ENCODE measurements at places on chromosomes 3 and 15.

DNA sequence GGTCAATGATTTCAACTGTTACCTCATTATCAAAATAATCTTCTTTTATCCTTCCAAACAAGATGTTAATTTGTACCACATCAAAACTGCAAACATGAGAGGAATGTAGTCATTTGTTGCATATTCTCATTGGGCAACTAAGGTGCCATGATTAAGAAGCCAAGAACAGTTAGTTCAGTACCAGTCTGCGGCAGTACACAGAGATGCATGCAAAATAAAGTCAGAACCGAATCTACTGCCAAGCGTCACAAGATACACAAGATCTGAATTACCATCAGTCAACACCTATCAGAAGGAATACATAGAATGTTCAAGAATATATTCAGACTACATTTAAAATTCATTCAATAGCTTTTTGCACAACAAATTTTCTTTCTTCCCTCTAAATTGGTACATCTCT lies 127.6 kb upstream of the SPATA12 start:
- no peak for DNase-seq

DNA sequence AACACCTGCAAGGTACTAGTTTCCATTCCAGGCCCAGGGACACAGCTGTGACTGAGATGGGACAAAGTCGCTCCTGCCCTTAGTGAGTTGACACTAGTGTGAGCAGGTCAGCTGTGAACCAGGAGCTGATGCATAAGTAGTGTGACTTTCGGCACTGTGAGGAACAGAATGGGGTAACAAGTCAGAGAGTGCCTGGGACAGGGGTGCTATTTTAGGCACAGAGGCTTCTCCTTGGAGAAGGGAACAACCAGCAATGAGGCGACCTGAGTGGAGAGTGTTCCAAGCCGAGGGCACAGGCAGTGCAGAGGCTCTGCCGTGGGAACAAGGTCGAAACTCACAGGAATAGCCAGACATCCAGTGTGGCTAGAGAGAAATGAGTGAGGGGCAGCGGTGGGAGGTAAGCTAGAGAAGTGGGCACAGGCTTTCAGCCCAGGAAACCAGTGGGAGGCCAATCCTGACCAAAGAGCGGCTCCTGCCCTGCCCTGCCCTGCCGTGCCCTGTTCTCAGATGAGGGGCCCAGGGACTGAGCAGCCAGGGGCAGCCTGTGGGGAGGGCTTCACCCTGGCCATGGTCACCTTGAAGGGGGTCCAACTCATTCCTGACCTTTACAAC lies 14.2 kb downstream of the DNAH1 start:
- no peak for DNase-seq

DNA sequence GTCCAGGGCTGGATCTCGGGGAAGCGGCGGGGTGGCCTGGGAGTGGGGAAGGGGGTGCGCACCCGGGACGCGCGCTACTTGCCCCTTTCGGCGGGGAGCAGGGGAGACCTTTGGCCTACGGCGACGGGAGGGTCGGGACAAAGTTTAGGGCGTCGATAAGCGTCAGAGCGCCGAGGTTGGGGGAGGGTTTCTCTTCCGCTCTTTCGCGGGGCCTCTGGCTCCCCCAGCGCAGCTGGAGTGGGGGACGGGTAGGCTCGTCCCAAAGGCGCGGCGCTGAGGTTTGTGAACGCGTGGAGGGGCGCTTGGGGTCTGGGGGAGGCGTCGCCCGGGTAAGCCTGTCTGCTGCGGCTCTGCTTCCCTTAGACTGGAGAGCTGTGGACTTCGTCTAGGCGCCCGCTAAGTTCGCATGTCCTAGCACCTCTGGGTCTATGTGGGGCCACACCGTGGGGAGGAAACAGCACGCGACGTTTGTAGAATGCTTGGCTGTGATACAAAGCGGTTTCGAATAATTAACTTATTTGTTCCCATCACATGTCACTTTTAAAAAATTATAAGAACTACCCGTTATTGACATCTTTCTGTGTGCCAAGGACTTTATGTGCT lies 527 bp downstream of the B2M start:
- DNase-seq, result no peak

GRCh38 chr15:86063356-86064095 lies 16.1 kb upstream of the AGBL1 start:
- no peak for DNase-seq

- DNase-seq, result no peak
Observed at GRCh38 chr3:142597906-142598305, 1.7 kb downstream of the PLS1 start.

GRCh38 chr15:50425219-50425618 lies 1.0 kb downstream of the USP8 start:
- DNase-seq, result no peak

GRCh38 chr15:31409171-31409570 lies 82.5 kb downstream of the KLF13 start:
- no peak for DNase-seq

- no peak for DNase-seq
Observed at GRCh38 chr3:195098741-195099525, 172.0 kb downstream of the XXYLT1 start.

DNA sequence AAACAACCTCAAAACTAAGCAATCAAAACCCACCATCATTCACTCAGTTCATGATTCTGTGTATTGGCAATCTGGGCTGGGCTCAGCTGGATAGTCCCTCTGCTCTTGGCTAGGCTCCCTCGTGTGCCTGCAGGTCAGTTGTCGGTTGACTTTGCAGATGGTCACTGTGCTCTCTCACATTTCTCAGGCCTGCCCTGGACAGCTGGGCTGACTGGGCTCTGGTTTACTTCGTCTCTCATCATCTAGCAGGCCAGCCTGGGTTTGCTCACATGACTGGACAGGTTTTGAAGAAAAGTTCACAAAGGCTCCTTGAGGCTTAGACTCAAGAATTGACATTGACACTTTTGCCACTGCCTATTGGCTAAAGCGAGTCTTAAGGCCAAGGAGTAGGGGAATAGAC lies 105.0 kb upstream of the CTNNB1 start:
- no peak for DNase-seq

GRCh38 chr15:56496635-56497034 lies 31.7 kb upstream of the MNS1 start:
- no peak for DNase-seq

DNA sequence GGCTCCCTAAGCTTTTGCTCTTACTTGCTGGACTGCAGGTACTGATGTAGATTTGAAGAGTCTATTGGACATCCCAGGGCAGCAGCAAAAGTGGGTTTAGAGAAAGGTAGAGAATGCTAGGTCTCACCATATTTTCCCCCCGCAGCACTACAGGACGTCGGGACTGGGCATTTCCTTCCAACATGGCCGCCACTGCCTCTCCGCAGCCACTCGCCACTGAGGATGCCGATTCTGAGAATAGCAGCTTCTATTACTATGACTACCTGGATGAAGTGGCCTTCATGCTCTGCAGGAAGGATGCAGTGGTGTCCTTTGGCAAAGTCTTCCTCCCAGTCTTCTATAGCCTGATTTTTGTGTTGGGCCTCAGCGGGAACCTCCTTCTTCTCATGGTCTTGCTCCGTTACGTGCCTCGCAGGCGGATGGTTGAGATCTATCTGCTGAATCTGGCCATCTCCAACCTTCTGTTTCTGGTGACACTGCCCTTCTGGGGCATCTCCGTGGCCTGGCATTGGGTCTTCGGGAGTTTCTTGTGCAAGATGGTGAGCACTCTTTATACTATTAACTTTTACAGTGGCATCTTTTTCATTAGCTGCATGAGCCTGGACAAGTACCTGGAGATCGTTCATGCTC lies 11.2 kb downstream of the CYP8B1 start:
- no peak for DNase-seq

GRCh38 chr3:122076491-122077292 lies 21.5 kb downstream of the CD86 start:
- DNase-seq, result no peak

GRCh38 chr3:120841264-120841663 lies 66.7 kb upstream of the STXBP5L start:
- no peak for DNase-seq

DNA sequence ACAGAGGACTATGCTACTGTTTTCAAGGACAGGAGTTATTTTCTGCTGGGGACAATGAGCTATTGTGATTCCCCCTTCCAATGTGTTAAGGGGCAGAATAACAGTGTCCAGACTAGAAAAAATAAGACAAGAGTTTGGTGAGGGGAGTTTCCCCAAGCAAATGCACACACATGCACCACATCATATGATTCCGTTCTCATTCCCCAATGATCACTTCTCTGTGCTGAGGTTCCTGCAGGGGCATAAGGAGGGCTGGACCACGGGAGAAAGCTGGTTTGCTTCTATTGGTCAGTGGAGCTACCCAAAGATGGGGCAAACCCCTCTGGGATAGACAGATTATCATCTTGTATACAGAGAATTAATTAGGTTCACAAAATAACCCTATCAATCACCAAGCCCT lies 80.6 kb downstream of the RBPMS2 start:
- DNase-seq, result no peak

DNA sequence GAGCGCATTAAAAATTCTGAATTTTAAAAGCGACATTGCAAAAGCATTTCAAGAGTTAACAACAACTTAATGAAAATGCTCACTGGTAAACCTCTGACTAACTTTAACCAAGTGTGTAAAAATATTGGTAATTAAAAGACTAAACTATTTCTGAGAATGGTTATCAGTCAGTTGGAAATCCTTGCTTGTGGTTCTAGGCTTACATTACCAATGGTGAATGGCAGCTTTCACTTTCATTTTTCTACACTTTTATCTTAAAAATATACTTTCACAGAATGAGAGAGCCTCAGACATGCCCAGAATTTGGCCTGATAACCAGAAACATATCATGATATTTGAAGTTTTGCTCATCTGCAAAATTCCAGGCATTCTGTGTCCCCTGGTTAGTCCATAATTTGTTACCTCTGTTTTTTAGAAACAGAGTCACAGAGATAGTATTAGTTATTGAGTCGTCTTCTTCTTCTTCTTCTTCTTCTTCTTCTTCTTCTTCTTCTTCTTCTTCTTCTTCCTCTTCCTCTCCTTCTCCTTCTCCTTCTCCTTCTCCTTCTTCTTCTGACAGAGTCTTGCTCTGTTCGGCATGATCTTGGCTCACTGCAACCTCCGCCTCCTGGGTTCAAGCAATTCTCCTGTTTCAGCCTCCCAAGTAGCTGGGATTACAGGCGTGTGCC lies 5.5 kb upstream of the RNF111 start:
- no peak for DNase-seq

DNA sequence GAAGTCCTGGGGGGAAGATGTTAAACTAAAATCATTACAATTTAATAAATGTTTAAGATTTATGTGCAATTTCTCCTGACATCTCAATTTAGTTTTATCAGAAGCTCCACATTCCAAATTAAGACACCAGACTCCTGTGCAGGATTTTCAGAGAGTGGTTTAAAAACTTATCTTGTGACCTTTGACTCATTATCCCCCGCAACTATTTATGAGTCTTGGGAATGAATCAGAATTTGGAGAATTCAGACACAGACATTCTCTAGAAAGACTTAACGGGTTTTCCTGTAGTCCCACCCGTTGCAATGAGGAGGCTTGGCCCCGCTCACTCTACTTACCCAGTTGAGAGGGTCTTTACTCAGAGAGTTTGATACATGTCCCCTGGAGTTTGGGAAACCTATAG lies 7.1 kb downstream of the OR5K2 start:
- DNase-seq, result no peak

GRCh38 chr3:175098644-175099043 lies 239.5 kb downstream of the NAALADL2 start:
- no peak for DNase-seq

Data from esophagus squamous epithelium (tissue), 5 donors.